ENCODE measurements at places on chromosomes 2 and 18.
A peak's percentile ranks its signal among the peaks of the same experiment; 100 is the strongest.

GRCh38 chr2:161990741-161991140 is 83.3 kb downstream of the DPP4 start:
- no peak for DNase-seq

- DNase-seq, result peak; percentile 63
These were observed 38.2 kb downstream of the PDIA6 start for GRCh38 chr2:10774394-10774793.

GRCh38 chr18:25349926-25350487 is 2.0 kb downstream of the ZNF521 start:
- peak; percentile 73 for DNase-seq

- DNase-seq, result no peak
These were observed 70.8 kb downstream of the MYO3B start for GRCh38 chr2:170248574-170249393.

GRCh38 chr18:80103231-80103630 is 5.8 kb upstream of the ADNP2 start:
- no peak for DNase-seq

DNA sequence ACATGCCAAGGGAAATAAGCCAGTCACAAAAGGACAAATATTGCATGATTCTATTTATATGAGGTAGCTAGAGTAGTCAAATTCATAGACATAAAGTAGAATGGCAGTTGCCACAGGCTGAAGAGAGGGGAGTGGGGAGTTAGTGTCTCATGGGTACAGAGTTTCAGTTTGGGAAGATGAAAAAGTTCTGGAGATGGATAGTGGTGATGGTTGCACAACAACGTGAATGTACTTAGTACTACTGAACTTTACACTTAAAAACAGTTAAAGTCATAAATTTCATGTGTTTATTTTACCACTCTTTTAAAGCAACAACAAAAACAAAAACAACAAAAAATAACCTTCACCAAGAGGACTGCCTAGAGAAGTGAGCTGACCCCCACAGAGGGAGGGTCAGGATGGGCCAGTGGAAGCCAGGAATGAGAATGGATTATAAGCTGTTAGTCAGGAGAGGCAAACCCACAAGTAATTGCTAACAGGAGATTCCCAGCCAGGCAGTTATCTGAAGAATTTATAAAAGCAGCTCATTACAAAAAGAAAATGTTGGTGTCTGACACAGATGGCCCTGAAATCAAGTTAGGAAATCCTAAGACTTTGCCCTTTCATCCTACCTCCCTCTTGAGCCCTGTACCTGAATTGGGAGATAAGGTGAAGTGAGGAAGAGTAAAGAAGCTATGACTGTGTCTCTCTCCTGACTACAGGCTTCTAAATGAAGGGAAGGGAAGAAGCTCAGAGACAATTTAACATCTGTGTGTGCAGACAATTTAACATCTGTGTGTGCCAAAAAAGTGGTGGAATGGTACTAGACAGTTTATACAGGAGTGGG is 263.4 kb downstream of the PDE11A start:
- DNase-seq, result no peak

DNA sequence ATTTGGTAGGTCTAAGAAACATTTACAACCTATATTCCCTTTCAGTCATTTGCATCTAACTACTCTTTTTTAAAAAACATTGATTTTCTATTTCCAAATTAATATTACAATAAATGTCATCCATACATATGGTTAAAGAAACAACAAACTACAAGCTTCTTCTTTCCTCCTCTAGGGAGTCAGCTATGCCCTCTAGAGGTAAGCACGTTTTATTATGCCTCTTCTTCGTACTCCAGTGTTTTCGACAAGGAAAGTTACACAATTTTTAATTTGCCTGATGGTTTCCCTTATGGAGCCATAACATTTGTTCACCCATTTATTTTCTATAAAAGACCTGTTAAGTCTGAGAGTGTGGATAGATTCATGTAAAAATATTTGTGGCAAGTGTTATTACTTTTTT is 183.4 kb upstream of the CDH7 start:
- no peak for DNase-seq

GRCh38 chr18:23126376-23127056 is 8.8 kb upstream of the CABLES1 start:
- no peak for DNase-seq

GRCh38 chr18:3773303-3773702 is 323.3 kb downstream of the TGIF1 start:
- DNase-seq, result no peak

- no peak for DNase-seq
These were observed 151.1 kb downstream of the SMAD2 start for GRCh38 chr18:47779381-47779780.

GRCh38 chr2:174682578-174683391 is 81.5 kb downstream of the CHRNA1 start:
- DNase-seq, result peak; percentile 92

- no peak for DNase-seq
These were observed 28.0 kb downstream of the INO80C start for GRCh38 chr18:35469725-35470124.

GRCh38 chr2:75503048-75503607 is 57.6 kb downstream of the EVA1A start:
- DNase-seq, result no peak

- no peak for DNase-seq
These were observed 5.9 kb upstream of the IMPACT start for GRCh38 chr18:24420551-24420950.

DNA sequence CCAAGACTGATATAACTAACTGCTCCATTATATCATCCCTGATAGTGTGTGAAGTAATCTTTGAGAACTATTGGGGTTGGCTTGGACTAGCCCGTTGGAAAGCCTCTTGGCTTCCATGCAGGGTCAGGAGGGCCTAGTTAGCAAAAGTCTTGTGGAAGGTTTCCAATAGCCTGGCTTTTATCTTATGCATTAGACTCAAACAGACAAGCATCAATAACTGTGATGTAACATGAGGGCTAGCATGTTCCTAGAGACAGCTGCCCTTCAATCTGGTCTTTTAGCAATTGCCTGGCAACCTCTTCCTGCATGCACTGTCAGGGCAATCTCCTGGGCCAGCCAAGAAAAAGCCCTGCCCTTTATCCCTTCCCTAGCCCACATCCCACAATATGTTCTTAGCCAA is 18.2 kb downstream of the SLC8A1 start:
- DNase-seq, result no peak

- no peak for DNase-seq
These were observed 62.0 kb upstream of the ATL2 start for GRCh38 chr2:38438883-38439612.

DNA sequence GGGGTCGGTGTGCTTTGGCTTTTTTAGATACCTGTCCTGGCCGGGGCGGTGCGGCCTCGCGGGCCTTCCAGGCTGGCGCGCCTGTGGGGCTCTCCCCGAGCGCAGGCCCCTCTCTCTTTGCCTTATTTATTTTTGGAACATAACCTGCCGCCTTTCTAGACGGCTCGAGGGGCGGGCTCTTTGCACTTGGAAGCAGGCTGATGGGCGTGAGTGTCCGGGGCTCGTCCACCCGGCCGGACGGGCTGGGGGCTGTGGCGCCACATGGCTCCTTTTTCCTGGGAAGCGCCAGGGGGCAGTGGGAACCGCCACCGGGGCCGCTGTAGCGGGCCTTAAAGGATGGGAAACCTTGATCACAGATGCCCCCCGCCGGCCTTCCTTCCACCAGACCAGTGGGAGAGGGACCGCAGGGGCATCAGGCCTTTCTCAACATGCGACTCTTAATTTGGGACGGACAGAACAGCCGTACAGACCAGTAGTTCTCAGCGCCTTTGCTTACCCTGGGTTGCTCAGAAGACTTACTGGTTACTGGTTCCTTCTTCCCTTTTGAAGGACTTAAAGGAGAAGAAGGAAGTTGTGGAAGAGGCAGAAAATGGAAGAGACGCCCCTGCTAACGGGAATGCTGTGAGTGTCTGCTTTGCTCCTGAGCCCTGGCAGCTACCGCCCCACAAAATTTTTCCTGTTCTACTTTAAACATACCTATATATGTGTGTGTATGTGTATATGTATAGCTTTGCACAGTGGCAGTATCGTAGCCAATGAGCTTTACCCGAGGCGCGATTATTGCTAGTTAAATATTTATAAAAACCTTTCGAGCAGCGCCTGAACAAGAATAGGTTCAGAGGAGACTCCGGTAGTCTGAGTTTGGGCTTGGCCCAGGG is 2.7 kb downstream of the PTMA start:
- peak; percentile 51 for DNase-seq

DNA sequence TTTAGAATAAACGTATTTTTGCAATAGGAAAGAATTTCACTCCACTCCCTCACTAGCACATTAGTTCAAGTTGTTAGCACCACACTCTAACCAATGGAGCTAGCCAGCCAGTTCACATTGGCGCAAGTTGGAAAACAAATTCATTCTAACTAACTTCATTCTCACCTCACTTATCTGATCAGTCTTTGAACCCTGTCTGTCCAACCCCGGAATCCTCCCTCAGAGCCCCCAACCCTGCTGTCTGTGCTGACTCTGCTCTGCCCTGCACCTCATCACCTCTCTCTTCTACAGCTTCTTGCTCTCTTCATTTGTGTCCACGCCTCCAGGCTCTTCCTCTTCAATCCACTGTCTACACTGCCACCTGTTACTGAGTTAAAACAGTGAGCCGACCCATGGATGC is 356.5 kb downstream of the IRS1 start:
- DNase-seq, result no peak

DNA sequence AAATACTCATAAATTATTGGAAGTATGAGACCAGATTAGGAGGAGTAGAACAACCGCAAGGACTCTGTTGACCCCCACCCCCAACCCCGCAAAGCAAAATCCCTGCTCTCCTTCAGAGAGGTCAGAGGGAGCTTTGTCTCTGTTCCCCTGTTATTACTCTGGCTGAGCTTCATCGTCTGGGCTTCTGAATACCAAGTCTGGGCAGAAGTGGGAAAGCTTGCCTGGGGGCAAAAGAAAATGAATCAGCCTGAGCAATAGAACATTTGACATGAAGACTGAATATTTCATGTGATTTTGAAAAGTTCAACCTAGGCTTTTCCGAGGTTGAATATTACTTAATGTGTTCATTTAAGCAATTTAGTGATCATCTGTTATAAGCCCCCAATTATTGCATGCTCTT is 114.6 kb upstream of the ARHGAP28 start:
- no peak for DNase-seq

DNA sequence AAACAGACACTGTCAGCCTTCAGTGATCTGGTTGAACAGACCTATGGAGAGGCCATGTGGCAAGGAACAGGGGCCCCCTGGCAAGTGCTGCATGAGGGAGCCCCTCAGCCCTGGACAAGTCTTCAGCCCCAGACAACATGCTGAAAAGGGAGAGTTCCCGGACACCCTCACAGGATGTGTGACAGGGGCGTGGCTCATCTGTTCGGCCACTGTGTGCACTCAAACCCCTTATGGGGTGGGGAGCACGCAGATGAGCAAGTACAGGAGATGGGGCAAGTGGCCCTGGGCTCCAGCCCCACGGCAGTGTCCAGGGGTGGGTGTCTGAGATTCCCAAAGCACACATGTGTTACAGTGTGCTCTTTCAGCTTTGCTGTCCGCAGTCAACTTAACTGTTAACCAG is 35.4 kb upstream of the MPPE1 start:
- DNase-seq, result no peak

DNA sequence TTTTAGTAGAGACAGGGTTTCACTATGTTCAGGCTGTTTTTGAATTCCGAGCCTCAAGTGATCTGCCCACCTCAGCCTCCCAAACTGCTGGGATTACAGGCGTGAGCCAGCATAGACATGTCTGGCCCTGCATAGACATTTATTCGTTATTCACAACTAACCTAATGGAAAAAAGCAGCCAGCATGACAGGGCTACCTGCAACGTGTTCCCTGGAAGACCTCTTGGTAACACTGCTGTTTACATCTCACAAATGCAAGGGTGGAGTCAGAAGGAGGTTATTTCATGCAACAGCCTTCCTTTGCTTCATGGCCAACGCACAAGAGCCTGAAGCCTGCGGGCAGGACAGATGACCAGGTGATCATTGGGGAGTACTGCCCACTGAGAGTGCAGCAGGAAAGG is 9.2 kb downstream of the SERPINE2 start:
- no peak for DNase-seq

GRCh38 chr2:189527812-189528592 is 52.6 kb downstream of the SLC40A1 start:
- DNase-seq, result no peak

- DNase-seq, result peak; percentile 50
These were observed 178.7 kb downstream of the EN1 start for GRCh38 chr2:118668431-118669424.

DNA sequence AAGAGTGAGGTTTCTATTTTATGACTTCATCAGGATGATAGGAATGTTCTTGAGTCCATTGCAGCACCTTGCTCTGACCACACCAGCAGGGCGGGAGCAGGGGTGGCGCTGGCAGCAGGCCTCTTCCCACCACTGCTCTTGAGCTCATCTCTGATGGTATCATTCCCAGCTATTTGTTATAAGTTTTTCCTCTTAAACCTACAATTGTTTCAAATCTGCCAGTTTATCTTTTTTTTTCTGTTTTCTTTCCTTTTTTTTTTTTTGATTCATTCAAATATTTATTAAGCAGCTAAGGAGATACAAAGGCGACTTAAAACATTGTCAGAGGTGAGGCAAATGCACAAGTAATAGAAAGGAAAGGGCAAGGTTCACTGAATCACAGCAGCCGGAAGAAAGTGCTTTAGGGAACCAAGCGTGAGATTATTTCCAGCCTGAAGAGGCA is 28.7 kb downstream of the NIFK start:
- DNase-seq, result no peak

- no peak for DNase-seq
These were observed 571.9 kb upstream of the PKDCC start for GRCh38 chr2:41475959-41476358.

- DNase-seq, result no peak
These were observed 181.2 kb downstream of the ATAD2B start for GRCh38 chr2:23745726-23746105.

- no peak for DNase-seq
These were observed 17.4 kb downstream of the FARP2 start for GRCh38 chr2:241373446-241373845.

DNA sequence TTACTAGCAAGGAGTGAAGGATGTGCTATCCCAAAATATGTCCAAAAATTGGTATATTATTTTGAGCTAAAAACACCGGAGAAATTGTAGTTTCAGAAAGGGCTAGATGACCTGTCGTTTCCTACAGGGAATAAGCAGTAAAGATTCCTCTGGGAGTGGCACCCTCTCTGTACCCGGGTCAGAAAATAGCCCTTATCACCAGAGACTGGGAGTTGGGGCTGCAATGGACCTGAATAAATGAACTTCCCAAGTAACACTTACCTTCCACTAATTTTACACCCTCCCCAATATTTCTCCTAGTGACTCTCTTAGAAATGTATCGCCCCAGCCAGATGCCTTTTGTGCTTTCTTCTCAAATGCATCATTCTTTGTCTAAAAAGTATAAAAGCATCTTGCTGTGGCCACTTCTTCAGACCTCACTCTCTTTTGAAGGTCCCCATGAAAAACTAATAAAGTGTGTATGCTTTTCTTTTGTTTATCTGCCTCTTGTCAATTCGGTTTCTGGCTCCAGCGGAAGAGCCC is 734 bp upstream of the RMC1 start:
- DNase-seq, result no peak

DNA sequence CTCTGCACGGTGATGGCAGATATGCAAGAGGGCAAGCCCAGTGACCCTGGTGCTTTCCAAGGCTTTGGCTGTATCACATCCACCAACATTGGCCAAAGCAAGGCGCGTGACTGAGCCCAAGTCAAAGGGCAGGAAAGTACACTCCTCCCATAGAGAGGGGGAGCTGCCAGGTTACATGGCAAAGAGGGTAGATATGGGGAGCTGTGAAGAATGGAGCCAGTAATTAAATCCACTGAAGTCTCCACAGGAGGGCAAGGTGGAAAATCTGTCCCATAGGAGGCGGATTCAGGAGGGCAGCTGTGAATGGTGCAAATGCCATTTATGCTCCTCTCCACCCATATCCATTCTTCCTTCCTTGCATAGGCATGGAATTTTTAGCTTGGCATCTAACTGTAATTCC is 44.6 kb upstream of the THOC1 start:
- no peak for DNase-seq
